Amniotic stem cell (primary cell): ENCODE measurements at places on chromosomes 7 and 10.

GRCh38 chr7:111108496-111108895, 17.6 kb downstream of the LRRN3 start:
- DNase-seq = no peak

GRCh38 chr10:71339796-71340589, 20.9 kb downstream of the SLC29A3 start:
- no peak for DNase-seq

GRCh38 chr7:21526007-21526406, 16.8 kb upstream of the DNAH11 start:
- no peak for DNase-seq

DNA sequence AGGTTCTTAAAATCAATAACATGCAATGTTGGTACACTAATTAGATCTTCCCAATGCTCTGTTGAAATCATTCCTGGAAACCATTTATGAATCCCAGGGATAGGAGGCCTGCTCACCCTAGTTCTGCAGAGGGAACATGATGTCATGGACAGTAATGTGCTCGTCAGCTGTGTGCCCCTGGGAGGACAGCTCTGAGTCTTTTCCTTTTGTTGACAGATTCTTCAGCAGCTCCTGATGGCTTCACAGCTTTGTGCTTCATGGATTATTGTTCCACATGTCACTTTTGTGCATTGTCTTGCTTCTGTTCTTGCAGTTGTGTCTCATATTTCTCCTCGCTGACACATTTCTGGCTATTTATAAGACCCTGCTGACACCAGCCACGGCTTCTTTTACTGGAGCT, 367.5 kb downstream of the CCSER2 start:
- no peak for DNase-seq

DNA sequence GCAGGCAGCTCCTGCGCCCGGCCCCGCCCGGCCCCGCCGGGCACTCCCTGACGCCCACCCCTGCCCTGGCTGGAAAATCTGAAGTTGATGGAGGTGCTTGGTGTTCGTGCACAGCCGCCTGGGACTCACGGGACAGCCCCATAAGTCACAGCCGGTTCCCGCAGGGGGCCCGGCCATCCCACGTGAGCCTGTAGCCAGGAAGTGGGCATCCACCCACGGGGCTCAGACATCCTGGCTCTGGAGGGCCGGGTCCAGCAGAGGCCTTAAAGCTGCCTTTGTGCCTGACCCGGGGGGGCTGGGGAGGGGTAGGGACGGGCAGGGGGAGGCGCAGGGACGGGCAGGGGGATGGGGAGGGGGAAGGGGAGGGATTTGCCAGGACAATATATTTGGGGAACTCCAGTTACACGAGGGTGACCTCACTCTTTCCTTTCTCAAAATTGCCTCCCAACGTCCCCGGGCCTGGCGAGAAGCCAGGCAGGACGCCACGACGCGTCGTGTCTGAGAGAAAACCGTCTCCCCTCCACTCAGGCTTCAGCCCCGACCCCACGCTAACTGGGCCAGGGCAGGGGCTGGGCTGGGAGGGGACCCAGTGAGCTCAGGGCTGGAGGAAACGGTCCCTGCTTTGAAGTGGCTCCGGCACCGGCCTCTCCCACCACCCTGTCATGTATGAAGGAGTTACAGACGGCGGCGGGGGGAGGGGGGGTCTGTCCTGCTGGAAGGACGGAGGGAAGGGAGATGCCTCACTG, 82.1 kb upstream of the PDGFA start:
- no peak for DNase-seq

DNA sequence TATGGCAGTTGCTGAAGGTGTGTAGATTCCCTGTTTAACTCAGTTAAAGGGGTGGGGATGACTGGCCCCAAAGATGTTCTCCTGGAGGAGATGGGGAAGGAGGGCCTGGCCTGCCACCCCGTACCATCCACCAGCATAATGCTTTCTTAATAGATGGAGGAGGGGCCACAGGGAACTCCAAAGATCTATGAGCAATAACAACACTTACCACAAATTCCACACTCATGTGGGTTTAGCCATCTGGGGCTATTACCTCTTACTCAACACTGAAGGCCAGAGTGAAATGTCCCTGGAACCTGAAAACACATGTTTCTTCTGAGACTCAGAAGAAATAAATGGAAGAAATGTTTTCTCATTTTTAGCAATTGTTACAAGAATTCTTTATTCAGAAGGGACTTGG, 259.0 kb downstream of the CXCL12 start:
- DNase-seq = no peak

GRCh38 chr10:22557321-22557720, 157.1 kb downstream of the PIP4K2A start:
- no peak for DNase-seq
